Left renal pelvis (tissue), 4 donors: ENCODE measurements at places on chromosomes 2 and 18. TPM values are rescaled to one million over a fixed set of nuclear protein-coding genes. Genes with fewer than 3 reads are reported as not detected.

DNA sequence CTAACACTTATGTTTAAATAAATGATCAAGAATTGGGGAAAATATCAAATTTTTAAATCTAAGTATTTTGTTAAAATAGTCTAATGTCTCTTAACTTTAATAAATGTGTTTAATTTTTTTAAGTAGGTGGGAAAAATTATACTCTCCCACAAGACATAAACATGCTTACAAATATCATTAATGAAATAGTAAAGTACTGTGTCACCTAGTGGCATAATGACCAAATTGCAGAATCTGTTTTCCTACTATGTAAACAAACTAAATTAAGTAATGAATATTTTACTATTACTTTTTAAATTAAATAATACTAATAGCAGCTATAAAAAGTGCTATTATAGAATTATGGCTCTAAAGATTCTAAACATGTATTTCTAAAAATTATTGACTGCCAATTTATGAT is 52.0 kb upstream of the CHAC2 start:
- no peak for DNase-seq

DNA sequence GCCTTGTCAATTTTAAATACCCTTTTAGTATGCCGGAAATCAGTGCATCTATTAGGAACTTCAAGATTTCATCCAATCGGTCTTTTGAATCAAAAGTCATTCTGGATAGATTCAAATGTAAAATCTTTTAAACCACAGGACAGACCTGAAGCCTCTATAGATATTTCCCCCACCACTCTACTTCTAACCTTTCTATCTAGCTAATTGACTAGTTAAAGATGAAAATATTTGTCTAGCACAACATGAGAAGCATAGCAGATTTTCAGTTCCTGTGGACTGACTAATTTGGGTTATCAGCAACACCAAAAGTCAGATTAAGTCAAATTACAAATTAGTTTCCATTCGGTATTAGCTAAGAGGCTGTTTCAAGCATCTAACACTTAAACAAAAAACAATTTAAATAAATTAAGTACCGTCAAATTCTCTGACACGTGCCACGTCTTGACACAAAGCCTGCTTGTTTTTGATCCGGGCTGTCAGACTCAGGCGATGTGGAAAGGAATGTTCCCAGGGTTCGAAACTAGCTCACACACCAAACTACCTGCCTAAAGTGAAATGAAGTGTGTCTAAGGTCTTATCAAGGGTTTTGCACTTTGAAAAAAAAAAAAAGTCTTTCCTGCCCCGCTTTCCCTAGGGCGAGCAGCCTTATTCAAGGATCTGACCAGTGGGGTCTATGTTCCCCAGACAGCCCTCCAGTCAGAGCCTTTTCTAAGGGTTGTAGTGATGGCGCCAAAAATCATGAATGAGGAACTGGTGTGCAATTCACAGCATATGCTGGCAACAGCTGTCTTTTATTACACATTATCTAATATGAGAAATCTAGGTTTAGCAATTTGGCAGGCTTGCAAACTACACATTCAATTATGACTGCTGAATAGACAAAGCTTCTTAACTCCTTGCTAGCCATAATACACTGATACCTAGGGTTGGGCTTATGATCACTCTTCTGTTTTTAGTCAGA is 4.7 kb downstream of the CYTIP start:
- DNase-seq: no peak

The WDPCP gene
- 14.3 TPM for polyA plus RNA-seq

- no peak for DNase-seq
Measured at GRCh38 chr2:126862730-126863129, 36.0 kb upstream of the TEX51 start.

The RALB gene
- polyA plus RNA-seq: 72.0 TPM

The SLC5A7 gene
- 0.73 TPM for polyA plus RNA-seq

The ADCYAP1 gene
- polyA plus RNA-seq: 0.08 TPM

The GAREM1 gene
- 36.0 TPM for polyA plus RNA-seq

DNA sequence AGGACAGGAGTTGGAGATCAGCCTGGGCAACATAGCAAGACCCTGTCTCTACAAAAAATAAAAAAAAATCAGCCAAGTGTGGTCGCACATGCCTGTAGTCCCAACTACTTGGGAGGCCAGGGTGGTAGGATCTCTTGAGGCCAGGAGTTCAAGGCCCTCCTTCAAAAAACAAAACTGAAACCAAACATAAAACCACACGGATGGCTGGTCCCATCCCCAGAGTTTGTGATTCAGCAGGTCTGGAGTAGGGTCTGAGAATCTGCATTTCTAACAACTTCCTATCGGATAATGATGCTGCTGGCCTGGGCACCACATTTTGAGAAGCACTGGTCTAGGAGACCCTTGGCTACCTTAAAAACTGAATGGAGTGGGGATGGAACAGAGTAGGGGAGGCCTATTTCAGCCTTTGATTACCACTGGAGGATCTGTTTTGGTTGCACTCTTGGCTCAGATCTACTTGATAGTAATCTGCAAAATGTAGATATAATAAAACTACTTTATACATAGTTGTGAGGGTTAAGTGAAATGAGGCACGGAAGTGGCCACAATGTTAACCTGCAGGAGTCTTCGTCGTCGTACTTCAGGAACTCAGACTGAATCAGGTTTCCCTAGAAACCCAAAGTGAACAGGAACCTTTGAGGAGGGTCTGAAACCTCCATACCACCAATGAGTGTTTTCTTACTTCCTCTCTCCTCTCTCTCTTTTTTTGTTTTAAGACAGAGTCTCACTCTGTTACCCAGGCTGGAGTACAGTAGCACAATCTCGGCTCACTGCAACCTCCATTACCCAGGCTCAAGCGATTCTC is 25.5 kb upstream of the NFE2L2 start:
- DNase-seq: no peak

The KLHL14 gene
- polyA plus RNA-seq: 30.6 TPM

The HOXD10 gene
- polyA plus RNA-seq: 127 TPM

The DCDC2C gene
- polyA plus RNA-seq: 0.32 TPM

The CXCR4 gene
- 50.4 TPM for polyA plus RNA-seq

GRCh38 chr2:241082341-241083090 is 19.6 kb downstream of the MTERF4 start:
- DNase-seq: no peak

- DNase-seq: no peak
Measured at GRCh38 chr2:174124181-174124580, 124.2 kb downstream of the OLA1 start.

DNA sequence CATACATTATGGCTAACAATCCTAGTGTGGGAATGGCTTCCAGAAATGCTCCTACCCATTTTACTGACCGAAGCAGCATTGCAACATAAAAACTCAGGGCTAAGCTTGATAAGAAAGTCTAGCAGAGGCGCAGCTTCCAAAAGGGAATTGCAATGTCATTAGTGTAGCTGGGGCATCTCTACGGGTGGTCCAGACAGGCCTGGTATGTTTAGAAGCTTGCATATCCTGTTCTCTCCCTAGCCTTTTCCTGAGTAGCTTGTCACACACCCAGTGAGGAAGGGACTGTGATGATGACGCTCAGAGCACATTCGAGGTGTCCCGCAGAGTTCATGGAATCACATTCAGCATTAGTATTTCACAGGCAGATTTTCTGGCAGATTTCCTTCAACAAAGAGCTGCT is 38.0 kb upstream of the COL5A2 start:
- DNase-seq: no peak

- no peak for DNase-seq
Measured at GRCh38 chr2:215514516-215514915, 78.6 kb upstream of the FN1 start.

The CARF gene
- 13.9 TPM for polyA plus RNA-seq

DNA sequence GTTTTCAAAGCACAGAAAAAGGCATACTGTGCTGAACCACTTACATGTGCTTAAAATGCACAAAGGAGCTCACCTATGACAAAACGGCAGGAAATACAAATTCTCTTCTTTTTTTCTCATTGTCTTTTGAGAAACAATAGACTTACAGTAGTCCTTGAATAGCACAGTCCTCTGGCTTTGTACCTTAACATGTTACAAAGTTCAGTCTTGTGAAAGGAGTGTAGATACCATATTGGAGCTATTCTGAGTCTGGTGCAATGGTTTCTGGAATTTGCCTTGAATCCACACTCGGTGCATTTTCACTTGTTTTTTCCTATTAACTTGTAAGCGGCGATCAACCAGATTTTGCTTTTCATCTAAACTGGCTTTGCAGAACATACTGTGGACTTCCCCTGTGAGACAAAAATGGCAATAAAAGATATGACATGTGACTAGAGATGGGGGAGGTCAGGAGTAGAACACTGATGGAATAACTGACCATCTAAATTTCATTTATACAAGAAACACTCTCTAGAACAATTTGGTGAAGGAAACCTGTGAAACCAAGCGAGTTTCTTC is 109.7 kb downstream of the METTL8 start:
- DNase-seq: no peak

The APOB gene
- polyA plus RNA-seq: 0.62 TPM

GRCh38 chr2:20077411-20077940 is 26.0 kb upstream of the LAPTM4A start:
- DNase-seq: no peak

The TTC31 gene
- 40.3 TPM for polyA plus RNA-seq

DNA sequence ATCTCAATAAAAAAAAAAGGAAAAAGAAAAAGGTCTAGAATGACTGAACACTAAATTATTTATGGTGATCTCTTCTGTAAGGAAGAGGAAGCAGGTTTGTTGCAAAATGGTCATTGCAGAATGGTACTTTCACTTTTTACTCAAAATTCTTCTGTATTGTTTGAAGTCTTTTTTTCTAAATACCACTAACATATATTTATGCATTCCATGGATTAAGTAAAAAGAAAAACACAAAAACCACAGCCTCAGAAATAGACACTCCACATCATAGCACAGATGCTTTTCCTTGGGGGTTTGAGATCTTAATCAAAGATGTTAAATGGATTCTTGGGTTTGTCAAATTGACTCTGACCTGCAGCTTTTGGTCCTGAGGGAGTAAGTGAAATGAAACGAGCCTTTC is 47.4 kb downstream of the RHOB start:
- no peak for DNase-seq

The MIB1 gene
- 74.6 TPM for polyA plus RNA-seq

DNA sequence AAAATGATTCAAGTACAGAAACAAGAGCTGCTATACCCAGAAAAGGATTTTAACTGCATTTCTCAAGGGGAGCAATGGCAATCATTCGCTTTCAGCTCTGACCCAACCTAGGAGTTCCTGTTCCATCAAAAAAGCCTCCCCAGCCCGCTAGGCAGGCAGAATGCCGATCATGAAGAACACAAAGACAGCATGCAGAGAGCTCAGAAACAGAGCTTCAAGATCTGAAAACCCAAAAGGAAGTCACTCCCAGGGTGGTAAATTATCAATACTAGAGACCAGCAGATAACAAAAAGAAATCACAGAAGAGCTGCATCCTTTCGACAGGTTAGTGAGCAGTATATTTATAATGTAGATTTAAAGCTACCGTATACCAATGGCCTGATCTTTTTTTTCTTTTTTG is 84.8 kb upstream of the CRIM1 start:
- no peak for DNase-seq

The ZSWIM2 gene
- polyA plus RNA-seq: not detected

GRCh38 chr2:175175896-175176295 is 5.6 kb downstream of the ATP5MC3 start:
- no peak for DNase-seq

The COL4A4 gene
- 65.3 TPM for polyA plus RNA-seq

- DNase-seq: no peak
Measured at GRCh38 chr2:149763358-149763757, 175.8 kb upstream of the MMADHC start.

DNA sequence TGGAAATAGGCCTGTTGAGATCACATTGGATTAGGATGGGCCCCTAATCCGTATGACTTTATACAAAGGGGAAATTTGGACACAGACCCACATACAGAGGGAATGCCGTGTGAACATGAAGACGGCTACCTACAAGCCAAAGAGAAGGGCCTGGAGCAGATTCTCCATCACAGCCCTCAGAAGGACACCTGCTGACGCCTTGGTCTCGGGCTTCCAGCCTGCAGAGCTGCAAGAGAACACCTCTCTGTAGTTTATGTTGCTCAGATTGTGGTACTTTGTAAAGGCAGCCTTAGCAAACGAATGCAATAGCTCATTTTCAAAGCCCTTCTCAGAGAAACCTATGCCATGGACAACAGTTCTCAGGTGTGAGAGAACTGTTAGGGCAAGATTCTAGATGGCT is 86.1 kb downstream of the LONRF2 start:
- DNase-seq: no peak

- DNase-seq: no peak
Measured at GRCh38 chr2:20369366-20369765, 18.7 kb upstream of the PUM2 start.

DNA sequence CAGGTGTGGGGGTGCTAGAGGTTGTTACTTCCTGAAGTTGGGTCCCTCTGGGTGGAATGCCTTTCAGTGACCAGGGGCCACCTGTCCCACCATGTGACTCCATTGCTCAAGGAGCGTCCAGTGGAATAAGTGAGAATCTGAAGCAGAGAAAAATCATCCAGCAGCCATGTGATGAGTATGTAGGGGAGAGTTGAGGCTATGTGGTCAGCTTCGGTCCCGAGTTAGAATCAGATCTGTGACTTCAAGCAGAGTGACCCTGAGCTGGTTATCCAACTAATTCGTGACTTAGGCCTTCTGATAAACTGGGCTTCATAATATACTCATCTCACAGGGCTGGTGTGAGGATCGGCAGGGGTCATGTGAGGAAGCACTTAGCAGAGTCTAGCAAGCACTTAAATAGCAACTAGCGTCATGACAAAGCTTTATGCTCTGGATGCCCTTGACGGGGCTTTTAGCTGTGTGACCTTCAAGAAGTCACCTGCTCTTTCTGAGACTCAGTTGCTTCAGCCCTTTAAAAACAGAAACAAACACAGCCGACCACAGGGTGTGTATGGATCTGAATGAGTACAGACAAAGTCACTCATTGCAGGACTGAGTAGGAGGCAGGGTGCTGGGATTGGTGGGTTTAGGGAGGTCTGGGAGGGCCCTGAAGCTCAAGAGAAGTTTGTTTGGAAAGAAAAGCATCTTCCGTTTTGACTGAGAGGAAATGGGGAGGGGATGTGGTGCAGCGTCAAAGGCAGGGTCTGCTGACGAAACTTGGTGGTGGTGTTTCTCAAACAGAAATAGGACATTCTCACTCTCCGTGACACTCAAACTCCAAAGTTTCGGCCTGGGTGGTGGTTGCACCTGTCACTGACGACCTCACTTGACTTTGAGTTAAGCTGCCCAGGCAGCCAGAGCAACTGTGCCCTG is 264.0 kb upstream of the CXCR4 start:
- DNase-seq: no peak

The IL1R1 gene
- polyA plus RNA-seq: 21.2 TPM

The GAL3ST2 gene
- polyA plus RNA-seq: 0.87 TPM

DNA sequence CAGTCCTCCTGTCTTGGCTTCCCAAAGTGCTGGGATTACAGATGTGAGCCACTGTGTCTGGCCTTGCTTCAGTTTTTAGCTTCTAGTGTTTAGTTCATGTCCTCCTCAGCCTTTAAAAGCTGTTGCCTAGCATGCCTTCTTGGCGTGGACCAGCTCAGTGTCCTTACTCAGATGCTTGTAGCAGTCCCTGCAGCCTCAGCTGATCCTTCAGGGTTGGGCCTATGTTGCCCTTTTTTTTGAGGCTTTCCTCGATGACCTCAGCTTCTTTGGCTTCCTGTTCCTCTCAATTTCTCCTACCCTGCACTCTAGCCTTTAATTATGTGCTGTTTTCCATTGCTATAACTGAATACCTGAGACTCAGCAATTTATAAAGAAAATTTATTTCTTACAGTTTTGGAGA is 57.7 kb downstream of the TANC1 start:
- no peak for DNase-seq
